Glutamatergic neuron (in vitro differentiated cells): ENCODE measurements at places on chromosomes 5 and 9. TPM values are rescaled to one million over a fixed set of nuclear protein-coding genes. Genes with fewer than 3 reads are reported as not detected.

Gene ECPAS
- 53.5 TPM for total RNA-seq

Gene GAS1
- total RNA-seq, result 6.1 TPM

Gene PIP5KL1
- 11.9 TPM for total RNA-seq

Gene IFNE
- not detected for total RNA-seq

Gene SLC6A18
- total RNA-seq, result not detected

Gene SMIM27
- 7.8 TPM for total RNA-seq

Gene ACTL7B
- not detected for total RNA-seq

Gene TMEM171
- total RNA-seq, result 1.1 TPM

Gene SDHA
- total RNA-seq, result 81.3 TPM

Gene OR1Q1
- total RNA-seq, result not detected

Gene DBH
- 1.8 TPM for total RNA-seq

Gene SPOCK1
- 25.4 TPM for total RNA-seq

Gene TAF11L10
- total RNA-seq, result 0.83 TPM

Gene ATP6V1G1
- total RNA-seq, result 156 TPM

Gene C5orf58
- total RNA-seq, result not detected

Gene CNTNAP3
- total RNA-seq, result 12.6 TPM

Gene FSTL4
- total RNA-seq, result 29.0 TPM

Gene ELOVL7
- 0.59 TPM for total RNA-seq

Gene TIMD4
- total RNA-seq, result not detected

Gene IGIP
- 0.98 TPM for total RNA-seq

Gene SLIT3
- 11.5 TPM for total RNA-seq

Gene PCDHB2
- total RNA-seq, result 103 TPM

Gene STPG3
- total RNA-seq, result not detected

Gene CREBRF
- total RNA-seq, result 16.6 TPM

Gene OSMR
- not detected for total RNA-seq

Gene GABRA6
- not detected for total RNA-seq

Gene LHX3
- total RNA-seq, result 0.81 TPM

Gene GOLGA2
- total RNA-seq, result 78.3 TPM

Gene HMHB1
- not detected for total RNA-seq

Gene CCDC180
- 13.1 TPM for total RNA-seq
